ENCODE measurements at places on chromosomes 5 and 9.

DNA sequence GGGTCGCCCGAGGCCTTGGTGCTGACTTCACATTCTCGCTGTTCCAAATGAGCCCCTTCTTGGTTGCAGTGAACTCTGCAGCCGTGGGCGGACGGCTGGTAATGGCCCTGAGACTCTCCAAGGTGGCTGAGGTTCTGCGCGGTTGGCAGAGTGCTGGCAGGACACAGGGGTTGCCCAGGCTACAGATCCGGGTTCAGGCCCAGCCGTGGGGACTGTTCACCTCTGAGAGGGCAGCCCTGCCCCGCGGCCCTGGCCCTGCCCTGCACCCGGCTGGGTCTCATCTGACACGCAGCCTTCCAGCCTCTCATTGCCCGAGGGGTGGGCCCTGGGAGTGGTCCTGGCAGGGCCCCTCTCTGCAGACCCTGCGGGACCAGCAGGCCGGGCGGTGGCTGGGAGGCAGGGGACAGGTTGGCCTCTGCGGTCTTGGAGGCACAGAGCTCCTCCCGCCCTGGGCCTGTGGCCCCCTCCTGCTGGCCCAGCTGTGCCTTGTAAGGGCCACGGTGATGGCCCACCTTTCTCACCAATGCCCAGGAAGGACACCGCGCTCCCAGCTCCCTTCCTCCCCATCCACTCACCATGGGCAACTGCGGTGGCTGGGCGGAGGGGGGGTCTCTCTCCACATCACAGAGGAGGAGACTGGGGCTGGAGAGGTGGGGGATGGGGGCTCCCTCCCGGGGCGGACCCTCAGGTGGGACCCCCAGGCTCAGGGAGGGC is 51.6 kb downstream of the AHRR start:
- no peak for DNase-seq

- no peak for DNase-seq
Measured at GRCh38 chr9:36676778-36677485, 104.2 kb downstream of the MELK start.

GRCh38 chr5:67004730-67005350 is 191.8 kb downstream of the CD180 start:
- DNase-seq, result no peak

DNA sequence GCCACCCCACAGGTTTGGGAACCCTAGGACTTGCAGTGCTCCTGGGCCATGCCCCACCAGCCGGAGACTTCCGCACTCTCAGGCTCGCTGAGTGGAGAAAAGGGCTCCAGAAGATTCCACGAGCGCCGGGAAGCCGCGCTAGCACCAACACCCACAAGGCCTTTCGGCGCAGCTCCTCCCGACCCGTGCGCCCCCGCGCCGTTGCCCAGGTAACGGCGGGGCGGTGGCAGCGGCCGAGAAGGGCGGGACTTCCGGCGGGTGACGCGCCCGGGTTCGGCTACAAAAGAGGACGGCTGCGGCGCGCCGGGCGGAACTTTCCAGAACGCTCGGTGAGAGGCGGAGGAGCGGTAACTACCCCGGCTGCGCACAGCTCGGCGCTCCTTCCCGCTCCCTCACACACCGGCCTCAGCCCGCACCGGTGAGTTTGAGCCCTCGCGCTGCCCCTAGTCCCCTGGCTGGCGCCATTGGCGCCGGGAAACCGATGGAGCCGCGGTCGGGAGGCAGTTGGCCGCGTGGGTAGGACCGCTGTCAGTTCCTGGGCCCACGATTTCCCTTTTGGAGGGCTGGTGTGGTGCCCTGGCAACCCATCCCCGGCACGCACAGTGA is at the start of gene DNAJA1:
Gene DNAJA1, plus strand, starts transcription at position 308 of the 606 bp plus-strand sequence. CDS start 1,212 bp downstream, outside the sequence.
- DNase-seq, result peak; percentile 98

DNA sequence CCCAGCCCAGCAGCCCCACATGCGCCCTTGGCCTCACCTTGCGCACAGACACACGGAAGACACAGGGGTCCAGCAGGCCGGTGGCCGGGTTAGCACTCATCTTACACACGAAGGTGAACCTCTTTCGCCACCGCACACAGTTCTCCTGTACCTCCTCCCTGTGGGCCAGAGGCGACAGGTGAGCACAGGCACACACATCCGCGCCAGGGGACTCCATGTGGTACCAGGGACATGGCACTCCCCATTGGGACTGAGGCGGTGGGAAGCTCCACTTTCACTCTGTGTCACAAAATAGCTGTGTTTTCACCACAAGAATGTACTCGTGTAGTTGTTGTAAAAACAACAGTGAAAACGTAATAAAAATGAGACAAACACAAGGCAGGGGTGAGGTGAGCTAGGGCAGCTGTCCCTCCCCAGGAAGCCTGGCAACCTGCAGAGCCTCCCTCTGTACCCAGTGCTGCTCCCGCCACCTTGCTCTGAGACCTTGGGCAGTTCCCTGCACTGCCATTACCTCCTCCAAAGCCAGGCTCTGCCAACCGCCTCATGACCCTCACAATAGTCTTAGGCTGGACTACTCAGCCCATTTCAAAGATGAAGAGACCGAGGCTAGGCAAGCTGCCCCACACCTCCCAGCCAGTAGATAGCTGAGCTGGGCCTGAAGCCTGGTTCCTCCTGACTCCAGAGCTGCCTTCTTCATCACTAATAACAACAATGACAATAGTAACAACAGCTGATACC is 16.3 kb upstream of the DPM2 start:
- no peak for DNase-seq

DNA sequence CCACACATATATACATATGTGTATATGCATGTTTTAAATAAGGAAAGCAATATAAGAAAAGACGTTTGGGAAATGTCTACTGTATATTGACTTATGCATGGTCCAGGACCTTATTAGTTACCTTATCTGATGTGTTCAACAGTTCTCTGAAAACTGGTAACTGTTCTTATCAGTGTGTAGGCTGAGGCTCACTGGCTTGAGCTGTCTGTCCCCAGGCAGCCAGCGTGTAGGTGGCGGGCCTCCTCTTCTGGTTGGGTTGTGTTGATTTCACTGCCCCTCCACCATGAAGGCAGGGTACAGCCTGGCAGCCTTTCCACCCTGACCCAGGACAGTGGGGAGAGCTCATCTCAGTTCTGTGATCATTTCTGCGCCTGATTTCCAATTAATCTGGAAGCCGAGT is 38.7 kb upstream of the SEMA4D start:
- no peak for DNase-seq

GRCh38 chr5:158812408-158812807 is 287.3 kb downstream of the EBF1 start:
- DNase-seq, result no peak

DNA sequence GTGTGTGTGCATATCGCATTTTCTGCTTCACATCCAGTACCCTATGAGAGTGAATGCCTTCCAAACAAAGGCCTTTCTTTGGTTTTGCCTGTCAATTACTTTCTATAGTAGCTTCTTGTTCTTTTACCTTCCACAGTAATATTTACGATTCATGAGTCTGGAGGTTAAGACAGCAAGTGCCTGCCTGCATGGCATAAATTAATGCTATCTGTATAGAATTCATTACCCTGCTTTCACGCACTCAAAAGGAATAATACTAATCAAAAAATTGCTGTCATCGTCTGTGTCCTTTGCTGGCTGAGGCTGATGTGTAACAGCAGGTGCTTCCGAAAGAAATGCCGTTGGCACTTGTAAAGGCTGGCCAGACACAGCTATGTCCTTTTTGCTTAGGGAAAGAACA is 1304.4 kb upstream of the CDH6 start:
- no peak for DNase-seq

DNA sequence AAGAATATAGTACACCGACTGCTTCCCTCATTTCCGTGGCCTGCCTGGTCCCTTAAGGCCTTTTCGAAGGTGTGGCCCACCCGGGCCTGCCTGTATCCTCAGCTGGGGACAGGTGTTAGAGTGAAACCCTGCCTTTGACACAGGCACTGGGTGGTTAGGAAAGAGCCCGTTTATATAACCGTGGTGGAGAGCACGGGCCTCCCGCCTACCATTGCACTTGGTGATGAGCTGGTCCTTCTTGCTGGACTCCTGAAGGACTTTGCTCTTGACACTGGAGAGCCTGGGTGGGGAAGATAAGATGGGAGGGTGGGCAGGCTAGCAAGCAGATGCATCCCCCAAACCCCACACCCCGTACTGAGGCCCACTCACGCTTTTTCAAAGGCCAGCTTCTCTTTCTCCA is 2.3 kb downstream of the SPATA24 start:
- no peak for DNase-seq

- DNase-seq, result peak; percentile 86
Measured at GRCh38 chr5:96384353-96384752, 48.7 kb downstream of the PCSK1 start.

DNA sequence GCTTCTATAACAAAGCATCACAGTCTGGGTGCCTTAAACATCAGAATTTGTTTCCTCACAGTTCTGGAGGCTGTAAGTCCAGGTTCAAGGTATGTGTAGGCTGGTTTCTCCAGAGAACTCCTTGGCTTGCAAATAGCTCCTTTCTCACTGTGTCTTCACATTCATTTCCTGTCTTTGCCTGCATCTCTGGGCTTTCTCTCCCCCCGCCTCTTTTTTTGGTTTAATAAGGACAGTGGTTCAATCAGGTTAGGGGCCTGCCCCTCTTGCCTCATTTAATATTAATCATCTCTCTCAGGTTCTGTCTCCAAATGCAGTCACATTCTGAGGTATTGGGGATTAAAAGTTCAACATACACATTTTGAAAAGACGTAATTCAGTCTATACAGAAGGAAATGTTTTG is 225.5 kb upstream of the ATP10B start:
- no peak for DNase-seq

- no peak for DNase-seq
Measured at GRCh38 chr5:166679331-166679730, 1612.1 kb upstream of the WWC1 start.

DNA sequence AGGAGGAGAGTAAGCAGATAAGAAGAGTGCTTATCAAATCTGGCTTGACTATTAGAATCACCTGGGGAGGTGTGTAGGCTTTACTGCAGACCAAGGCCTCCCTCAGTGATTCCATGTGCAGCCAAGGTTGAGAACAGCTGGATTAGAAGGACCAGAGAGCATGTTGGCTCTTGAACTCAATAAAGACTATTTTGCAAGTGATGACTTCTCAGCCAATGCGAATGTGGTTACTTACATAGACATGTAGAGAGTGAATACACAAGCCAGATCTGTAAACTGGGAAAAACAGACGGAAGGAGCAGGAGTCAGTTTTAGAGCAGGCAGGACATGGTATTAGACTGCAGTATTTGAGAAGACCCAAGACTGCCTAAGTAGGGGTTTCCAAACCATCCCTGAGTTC is 48.5 kb downstream of the MAMDC2 start:
- DNase-seq, result no peak

GRCh38 chr5:16707168-16707868 is 90.5 kb upstream of the RETREG1 start:
- no peak for DNase-seq

DNA sequence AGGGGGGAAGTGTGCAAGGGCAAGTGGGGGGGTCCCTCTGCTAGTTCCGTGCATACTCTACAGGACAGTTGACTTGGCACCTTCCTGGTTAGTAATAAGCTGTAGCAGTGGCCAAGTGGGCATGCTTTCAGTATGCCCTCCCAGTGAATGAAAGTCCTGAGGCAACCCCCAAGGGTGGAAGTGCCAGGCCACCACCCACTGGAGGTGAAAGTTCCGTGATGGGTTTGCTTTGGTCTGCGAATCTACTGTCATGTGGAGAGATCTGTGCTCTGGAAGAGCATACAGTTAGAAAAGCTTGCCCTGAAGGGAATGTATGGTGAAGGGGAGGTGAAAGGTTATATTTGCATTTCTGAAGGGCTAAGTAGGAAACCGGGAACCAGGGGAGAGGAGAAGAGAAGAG is 10.3 kb downstream of the FXN start:
- no peak for DNase-seq

DNA sequence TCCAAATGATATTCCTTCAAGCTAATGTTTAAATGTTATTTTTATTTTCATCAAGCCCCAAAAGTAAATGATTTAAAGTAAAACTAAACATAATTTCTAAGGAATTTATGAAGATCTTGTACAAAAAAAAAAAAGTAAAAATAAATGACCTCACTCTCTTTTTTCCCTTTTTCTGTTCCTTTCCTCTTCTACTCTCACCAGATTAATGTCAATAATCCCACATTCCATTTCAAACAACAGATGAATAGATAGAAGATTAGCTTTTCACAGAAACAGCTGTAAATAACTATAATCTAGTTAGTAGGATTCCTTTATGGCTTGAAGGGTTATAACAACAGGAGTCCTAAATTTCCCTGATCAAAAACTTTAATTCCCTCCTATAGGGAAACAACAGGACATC is 88.1 kb downstream of the EFNA5 start:
- no peak for DNase-seq

DNA sequence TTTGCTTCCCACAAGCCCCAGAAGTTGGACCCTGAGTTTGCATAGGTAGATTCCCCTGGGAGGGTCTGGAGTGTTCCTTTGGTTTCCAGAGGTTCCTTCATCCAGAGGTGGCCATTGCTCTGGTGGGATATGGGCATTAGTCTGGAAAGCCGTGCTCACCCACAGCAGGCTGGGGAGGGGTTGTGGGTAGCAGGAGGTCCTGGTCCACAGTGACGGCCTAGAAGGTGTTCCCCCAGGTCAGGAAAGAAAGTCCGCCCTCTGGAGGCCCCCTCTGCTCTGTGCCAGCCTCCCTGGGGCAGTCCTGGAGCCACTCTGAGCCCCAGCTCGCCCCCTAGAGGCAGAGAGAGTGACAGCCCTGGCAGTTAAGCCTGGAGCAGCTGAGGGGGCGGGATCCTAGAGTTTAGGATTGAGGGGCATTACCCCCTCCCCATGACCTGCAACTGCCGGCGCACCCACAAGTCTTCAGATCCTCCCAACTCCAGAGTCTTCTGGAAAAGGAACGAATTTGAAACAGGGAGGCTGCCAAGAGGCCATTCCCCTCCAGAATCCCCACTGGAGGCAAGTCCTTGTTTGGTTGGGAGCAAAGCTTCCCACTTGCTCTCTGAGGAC is 36.8 kb downstream of the NDST1 start:
- DNase-seq, result peak; percentile 90

- no peak for DNase-seq
Measured at GRCh38 chr5:88713818-88714217, 169.2 kb downstream of the MEF2C start.

DNA sequence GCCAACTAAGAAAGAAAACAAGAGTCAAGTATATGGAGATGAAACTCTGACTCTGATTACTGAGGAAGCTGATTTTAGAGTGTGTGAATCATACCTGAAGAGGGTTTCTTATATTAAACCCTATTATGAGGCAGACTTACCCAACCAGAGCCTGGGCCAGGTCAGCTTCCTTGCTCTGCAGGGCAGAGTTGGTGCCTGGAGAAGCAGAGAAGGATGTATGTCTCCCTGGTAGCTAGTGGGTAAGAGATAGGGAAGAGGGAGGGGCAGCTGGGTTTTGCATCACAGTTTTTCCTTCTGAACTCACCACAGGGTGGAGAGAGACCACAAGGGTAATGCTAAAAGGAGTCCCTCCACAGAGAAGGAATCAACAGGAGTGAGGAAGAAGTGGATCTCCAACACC is 104.1 kb downstream of the CMYA5 start:
- DNase-seq, result no peak

GRCh38 chr5:139903450-139903794 is 107.8 kb downstream of the PSD2 start:
- peak; percentile 28 for DNase-seq

- DNase-seq, result no peak
Measured at GRCh38 chr9:12794101-12794799, 19.4 kb downstream of the LURAP1L start.

All from AG20443 (cell line).